ENCODE measurements at places on chromosomes 5 and 9. TPM values are rescaled to one million over a fixed set of nuclear protein-coding genes. Genes with fewer than 3 reads are reported as not detected.

CCNJL gene
- 0.08 TPM for total RNA-seq

PCDHB9 gene
- 0.18 TPM for total RNA-seq

GHR gene
- 0.32 TPM for total RNA-seq

ZFP37 gene
- 1.6 TPM for total RNA-seq

SLC1A3 gene
- 3.4 TPM for total RNA-seq

CDH12 gene
- total RNA-seq: not detected

PDLIM4 gene
- 0.36 TPM for total RNA-seq

IL3 gene
- total RNA-seq: not detected

CTXN3 gene
- total RNA-seq: not detected

SLC25A2 gene
- total RNA-seq: 0.58 TPM

ADAMTS16 gene
- 0.08 TPM for total RNA-seq

GABRB2 gene
- 0.56 TPM for total RNA-seq

GAS1 gene
- not detected for total RNA-seq

CARTPT gene
- not detected for total RNA-seq

S1PR3 gene
- total RNA-seq: 0.18 TPM

TMEM174 gene
- total RNA-seq: not detected

SLC6A3 gene
- total RNA-seq: not detected

GRXCR2 gene
- total RNA-seq: not detected

GRCh38 chr5:17180330-17180843 is 37.0 kb upstream of the BASP1 start:
- no peak overlapping the region for H3K27ac ChIP-seq
- no peak for DNase-seq
- no peak overlapping the region for H3K4me3 ChIP-seq
- no peaks in the 10 kb centered on the region for H3K4me1 ChIP-seq
- no peaks in the 10 kb centered on the region for H3K27me3 ChIP-seq
- H3K36me3 ChIP-seq: no peaks in the 10 kb centered on the region

DNA sequence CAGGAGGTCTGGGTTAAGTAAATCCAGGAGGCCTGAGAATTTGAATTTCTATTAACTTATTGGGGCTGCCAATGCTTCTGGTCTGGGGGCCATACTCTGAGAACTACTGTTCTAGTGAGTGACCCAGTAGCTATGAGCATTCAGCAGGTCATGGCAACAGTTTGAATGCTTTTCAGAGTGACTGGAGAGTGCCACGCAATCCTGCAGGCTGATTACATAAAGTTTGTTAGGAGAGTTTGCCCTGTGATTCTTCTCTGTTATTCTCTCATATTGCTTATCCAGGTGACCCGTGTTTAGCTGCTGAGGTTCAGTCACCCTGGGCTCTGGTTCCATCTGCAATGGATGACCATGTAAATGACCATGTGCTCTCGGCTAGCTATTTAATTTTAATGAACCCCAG is 22.2 kb upstream of the TMED7 start:
- DNase-seq: no peak
- H3K4me1 ChIP-seq: no peaks in the 10 kb centered on the region
- peaks cover 2% of the 10 kb centered on the region for H3K27me3 ChIP-seq
- H3K27ac ChIP-seq: no peak overlapping the region
- no peaks in the 10 kb centered on the region for H3K36me3 ChIP-seq
- no peak overlapping the region for H3K4me3 ChIP-seq

DNA sequence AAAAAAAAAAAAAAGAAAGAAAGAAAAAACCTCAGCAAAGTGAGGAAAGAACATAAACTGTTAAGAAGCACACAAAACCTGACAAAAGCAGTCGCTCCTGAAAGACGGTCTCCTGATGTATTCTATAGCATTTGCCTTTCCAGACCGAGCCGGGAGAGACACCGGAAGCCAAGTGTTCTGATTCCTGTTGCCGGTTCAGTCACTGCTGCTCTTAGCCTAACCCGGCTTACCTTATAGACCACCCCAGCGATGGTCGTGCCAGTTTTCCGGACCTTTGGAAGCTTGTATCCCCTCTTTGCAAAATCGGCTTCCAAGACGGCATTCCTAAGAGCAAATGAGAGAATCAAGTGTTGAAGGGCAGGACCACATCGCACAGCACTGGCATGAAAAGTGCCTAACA is 630 bp downstream of the PSMB7 start:
- peak overlapping the region; percentile 54 for H3K27ac ChIP-seq
- H3K27me3 ChIP-seq: no peaks in the 10 kb centered on the region
- DNase-seq: no peak

- no peak for DNase-seq
- H3K27ac ChIP-seq: no peak overlapping the region
- no peak overlapping the region for H3K4me3 ChIP-seq
- no peaks in the 10 kb centered on the region for H3K4me1 ChIP-seq
- H3K27me3 ChIP-seq: no peaks in the 10 kb centered on the region
These were observed 92.2 kb downstream of the C5orf15 start for GRCh38 chr5:133876266-133876665.

GRCh38 chr5:95417971-95418370 is 26.8 kb downstream of the FAM81B start:
- no peaks in the 10 kb centered on the region for H3K36me3 ChIP-seq
- H3K27me3 ChIP-seq: no peaks in the 10 kb centered on the region
- no peak overlapping the region for H3K27ac ChIP-seq
- H3K4me3 ChIP-seq: no peak overlapping the region

- H3K4me3 ChIP-seq: no peak overlapping the region
- no peak overlapping the region for H3K27ac ChIP-seq
- no peaks in the 10 kb centered on the region for H3K36me3 ChIP-seq
- H3K4me1 ChIP-seq: no peaks in the 10 kb centered on the region
- DNase-seq: no peak
These were observed 29.7 kb downstream of the GRIA1 start for GRCh38 chr5:153520137-153520536.

GRCh38 chr5:32639943-32640342 is 54.6 kb downstream of the SUB1 start:
- no peaks in the 10 kb centered on the region for H3K36me3 ChIP-seq
- no peaks in the 10 kb centered on the region for H3K27me3 ChIP-seq
- no peak overlapping the region for H3K27ac ChIP-seq

- no peaks in the 10 kb centered on the region for H3K27me3 ChIP-seq
- H3K4me3 ChIP-seq: no peak overlapping the region
- no peaks in the 10 kb centered on the region for H3K36me3 ChIP-seq
- H3K27ac ChIP-seq: no peak overlapping the region
- no peak for DNase-seq
These were observed 5.2 kb upstream of the EXOSC3 start for GRCh38 chr9:37790096-37790495.

GRCh38 chr5:911601-912000 is 18.9 kb downstream of the TRIP13 start:
- no peak overlapping the region for H3K4me3 ChIP-seq
- no peaks in the 10 kb centered on the region for H3K27me3 ChIP-seq
- H3K4me1 ChIP-seq: no peaks in the 10 kb centered on the region
- peaks cover 23% of the 10 kb centered on the region for H3K36me3 ChIP-seq
- DNase-seq: no peak
- H3K27ac ChIP-seq: no peak overlapping the region

GRCh38 chr5:169286572-169287300 is 14.2 kb downstream of the SLIT3 start:
- no peak overlapping the region for H3K4me3 ChIP-seq
- DNase-seq: no peak
- no peaks in the 10 kb centered on the region for H3K36me3 ChIP-seq
- no peaks in the 10 kb centered on the region for H3K27me3 ChIP-seq
- no peak overlapping the region for H3K27ac ChIP-seq

DNA sequence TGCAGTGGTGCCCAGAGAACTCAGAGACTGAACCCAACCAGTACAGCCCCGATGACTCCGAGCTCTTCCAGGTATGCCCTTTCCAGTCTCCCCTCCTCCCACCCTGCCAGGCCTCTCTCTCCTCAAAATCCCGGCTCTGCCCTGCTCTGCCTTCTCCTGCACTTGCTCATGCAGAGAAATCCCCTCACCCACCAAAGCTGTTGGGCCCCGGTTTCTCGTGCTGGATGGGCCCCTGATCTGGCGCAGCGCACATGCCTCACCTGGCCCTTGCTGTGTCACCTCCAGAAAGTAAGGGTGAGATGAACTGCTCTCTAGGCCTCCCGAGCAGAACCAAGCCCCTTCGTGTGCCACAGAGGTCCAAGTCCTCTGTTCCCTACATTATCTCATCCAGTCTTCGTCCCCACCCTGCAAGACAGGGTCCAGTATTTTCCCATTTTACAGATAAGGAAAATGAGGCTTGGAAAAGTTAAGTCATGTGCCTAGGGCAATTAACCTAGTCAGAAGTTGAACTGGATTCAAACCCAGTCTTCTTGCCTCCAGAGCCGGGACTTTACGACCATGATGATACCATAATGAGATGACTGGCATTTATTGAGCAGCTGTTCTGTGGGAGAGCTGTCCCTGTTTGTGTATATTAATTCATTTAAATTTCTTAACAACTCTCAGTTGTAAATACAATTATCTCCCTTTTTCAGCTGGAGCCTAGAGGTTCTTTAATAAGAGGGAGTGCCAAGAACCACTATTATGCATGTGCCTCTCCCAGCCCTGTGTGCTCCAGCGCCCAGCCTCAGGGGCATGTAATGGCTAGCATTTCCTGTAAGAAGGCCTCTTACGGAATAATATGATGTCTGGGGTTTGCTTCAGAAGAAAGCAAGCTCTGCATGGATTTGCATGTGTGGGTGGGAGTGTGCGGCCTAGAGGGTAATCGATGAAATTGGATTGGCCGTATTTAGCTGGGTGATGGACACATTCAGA is 90.7 kb downstream of the PPARGC1B start:
- no peaks in the 10 kb centered on the region for H3K27me3 ChIP-seq
- H3K4me1 ChIP-seq: no peaks in the 10 kb centered on the region
- H3K27ac ChIP-seq: no peak overlapping the region
- H3K36me3 ChIP-seq: no peaks in the 10 kb centered on the region

GRCh38 chr9:3865141-3865772 is 339.5 kb upstream of the RFX3 start:
- H3K27me3 ChIP-seq: no peaks in the 10 kb centered on the region
- no peaks in the 10 kb centered on the region for H3K36me3 ChIP-seq
- no peak overlapping the region for H3K27ac ChIP-seq
- DNase-seq: no peak
- H3K4me3 ChIP-seq: no peak overlapping the region

GRCh38 chr5:81005708-81006107 is 45.5 kb downstream of the RASGRF2 start:
- no peaks in the 10 kb centered on the region for H3K27me3 ChIP-seq
- no peak overlapping the region for H3K27ac ChIP-seq
- H3K4me1 ChIP-seq: peaks cover 10% of the 10 kb centered on the region

DNA sequence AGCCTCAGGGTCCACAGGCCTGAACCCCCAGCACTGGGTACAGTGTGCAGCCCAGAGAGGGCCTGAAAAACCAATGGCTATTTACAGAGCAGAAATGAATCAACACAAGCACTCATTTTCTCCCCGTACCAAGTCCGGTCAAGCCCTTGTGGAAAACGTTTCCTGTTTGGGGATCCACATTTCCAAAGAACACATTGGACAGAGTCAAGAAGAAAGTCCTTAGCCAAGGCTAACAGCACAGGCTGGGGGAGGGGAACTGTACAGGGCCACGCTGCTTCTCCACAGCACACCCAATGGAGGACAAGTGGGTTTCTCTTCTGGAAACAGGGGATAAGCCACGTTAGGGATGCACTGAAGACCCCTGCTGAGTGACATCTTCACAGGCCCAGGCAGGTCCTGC is 62.3 kb downstream of the NSUN2 start:
- no peaks in the 10 kb centered on the region for H3K36me3 ChIP-seq
- no peaks in the 10 kb centered on the region for H3K4me1 ChIP-seq
- no peak overlapping the region for H3K27ac ChIP-seq
- no peaks in the 10 kb centered on the region for H3K27me3 ChIP-seq
- no peak overlapping the region for H3K4me3 ChIP-seq

DNA sequence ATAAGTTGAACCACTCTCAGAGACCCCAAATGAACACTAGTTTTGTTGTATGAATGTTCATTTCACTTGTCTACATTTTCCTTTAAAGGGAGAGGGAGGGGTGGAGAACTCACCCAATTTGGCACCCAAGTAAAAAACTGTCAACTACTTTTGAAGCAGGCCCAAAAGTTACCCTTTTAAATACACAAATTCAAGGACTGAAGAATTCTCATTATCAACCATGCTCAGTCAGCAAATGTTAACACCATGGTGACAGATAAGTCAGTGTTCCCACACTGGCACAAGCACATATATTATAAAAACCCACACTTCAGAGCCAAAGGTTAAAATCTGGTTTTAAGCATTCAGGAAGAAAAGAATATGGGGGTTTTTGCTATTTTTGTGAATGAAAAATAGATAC is 31.6 kb downstream of the CSNK1A1 start:
- no peak overlapping the region for H3K27ac ChIP-seq
- DNase-seq: no peak
- H3K4me1 ChIP-seq: no peaks in the 10 kb centered on the region

DNA sequence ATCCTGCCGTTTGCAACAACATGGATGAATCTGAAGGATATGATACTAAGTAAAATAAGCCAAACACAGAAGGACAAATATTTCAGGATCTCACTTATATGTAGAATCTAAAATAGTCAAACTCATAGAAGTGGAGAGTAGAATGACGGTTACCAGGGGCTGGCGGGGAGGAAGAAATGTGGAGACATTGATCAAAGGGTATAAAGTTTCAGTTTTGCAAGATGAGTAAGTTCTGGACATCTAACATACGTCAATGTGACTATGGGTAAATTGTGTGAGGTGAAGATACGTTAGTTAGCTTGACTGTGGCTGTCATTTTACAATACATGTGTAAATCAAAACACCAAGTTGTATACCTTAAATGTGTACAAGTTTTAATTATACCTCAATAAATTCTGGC is 200.3 kb downstream of the SNX18 start:
- H3K27ac ChIP-seq: no peak overlapping the region
- H3K27me3 ChIP-seq: no peaks in the 10 kb centered on the region
- no peaks in the 10 kb centered on the region for H3K4me1 ChIP-seq
- no peaks in the 10 kb centered on the region for H3K36me3 ChIP-seq
- DNase-seq: no peak
- H3K4me3 ChIP-seq: no peak overlapping the region

GRCh38 chr5:169260896-169261569 is 39.9 kb downstream of the SLIT3 start:
- H3K36me3 ChIP-seq: no peaks in the 10 kb centered on the region
- no peak overlapping the region for H3K27ac ChIP-seq
- H3K4me1 ChIP-seq: no peaks in the 10 kb centered on the region
- no peak overlapping the region for H3K4me3 ChIP-seq
- no peak for DNase-seq
- H3K27me3 ChIP-seq: no peaks in the 10 kb centered on the region

DNA sequence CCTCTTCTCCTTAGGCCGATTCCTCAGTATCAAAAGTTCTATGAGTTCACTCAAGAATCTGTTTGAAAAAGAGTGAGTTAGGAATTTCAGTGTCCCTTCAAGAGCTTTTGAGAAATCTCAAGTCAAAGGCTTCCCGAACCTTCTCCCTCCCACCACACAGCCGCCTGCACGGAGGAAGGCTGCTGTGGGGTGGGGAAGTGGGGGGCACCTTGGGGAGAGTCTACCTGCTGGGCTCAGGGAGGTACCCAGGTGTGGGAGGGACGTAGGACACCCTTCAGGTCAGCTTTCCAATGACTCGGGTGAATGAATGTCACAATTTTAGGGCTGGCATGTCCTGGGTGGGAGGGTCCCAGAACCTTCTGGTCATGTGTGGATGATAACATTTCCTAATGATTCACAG is 17.5 kb downstream of the CXCL14 start:
- H3K4me3 ChIP-seq: no peak overlapping the region
- H3K27me3 ChIP-seq: peaks cover 3% of the 10 kb centered on the region
- no peaks in the 10 kb centered on the region for H3K36me3 ChIP-seq

GRCh38 chr5:179370490-179371120 is 25.3 kb upstream of the ADAMTS2 start:
- H3K4me3 ChIP-seq: no peak overlapping the region
- H3K4me1 ChIP-seq: no peaks in the 10 kb centered on the region
- H3K36me3 ChIP-seq: no peaks in the 10 kb centered on the region
- H3K27ac ChIP-seq: no peak overlapping the region

All from GM12878 (cell line).